ENCODE measurements at places on chromosomes 1 and 21. TPM values are rescaled to one million over a fixed set of nuclear protein-coding genes. Genes with fewer than 3 reads are reported as not detected.

Gene USP1
- 100 TPM for total RNA-seq

GRCh38 chr1:9194024-9194423 lies 40.5 kb upstream of the H6PD start:
- no peak for DNase-seq

Gene PDC
- not detected for total RNA-seq

- DNase-seq, result no peak
Measured at GRCh38 chr21:18340387-18340942, 63.1 kb downstream of the TMPRSS15 start.

DNA sequence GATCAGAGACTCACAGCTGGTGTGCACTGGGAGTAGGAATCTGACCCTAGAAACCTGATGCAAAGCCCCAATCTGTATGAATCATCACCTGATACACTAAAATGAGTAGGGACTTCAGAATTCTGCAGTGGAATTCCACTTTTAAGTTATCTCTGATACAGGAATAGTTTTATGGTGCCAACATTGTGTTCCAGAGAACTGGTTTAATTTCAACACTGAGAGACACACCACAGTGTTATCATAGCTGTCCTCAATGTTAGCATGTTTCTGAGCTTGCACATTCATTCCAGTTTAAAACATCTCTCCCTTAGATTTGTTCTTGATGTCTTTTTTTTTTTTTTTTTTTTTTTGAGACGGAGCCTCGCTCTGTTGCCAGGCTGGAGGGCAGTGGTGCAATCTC lies 7.1 kb downstream of the UTS2 start:
- no peak for DNase-seq

DNA sequence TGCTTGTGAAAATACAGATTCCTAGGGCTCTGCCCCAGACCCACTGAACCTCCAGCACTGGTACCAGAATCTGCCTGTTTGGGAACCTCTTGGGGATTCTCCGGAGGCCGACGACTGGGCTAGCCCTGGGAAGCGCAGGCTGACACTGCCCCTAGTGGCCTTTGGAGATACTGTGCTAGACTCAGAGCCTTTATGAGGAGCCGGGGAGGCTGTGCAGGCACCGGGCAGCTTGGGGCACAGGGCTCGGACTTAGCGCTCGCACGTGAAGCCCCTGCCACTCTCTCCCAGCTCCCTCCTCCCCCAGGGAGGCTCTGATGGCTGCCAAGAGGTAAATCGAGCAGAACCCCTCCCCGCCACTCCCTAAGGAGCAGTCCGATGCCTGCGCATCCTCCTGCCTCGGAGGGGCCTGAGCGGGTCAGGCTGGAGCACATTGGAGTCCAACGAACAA lies 144.6 kb upstream of the TNR start:
- DNase-seq, result peak; percentile 30

GRCh38 chr1:111769517-111770146 lies 13.9 kb downstream of the DDX20 start:
- peak; percentile 80 for DNase-seq

DNA sequence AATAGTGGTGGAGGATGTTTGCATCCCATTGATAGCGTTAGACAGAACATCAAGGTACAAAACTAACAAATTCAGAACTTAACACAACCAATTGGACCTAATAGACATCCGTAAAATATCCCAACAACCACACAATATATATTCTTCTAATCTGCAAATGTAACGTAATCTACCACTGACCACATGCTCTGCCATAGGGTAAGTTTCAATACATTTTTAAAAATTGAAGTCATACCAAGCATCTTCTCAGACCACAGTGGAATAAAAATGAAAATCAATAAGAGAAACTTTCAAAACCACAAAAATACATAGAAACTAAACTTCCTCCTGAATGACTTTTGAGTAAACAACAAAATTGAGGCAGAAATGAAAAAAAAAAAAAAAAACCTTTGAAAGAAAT lies 1087.5 kb downstream of the KCNT2 start:
- DNase-seq, result no peak

Gene GPATCH4
- 51.6 TPM for total RNA-seq

- no peak for DNase-seq
Measured at GRCh38 chr1:232170909-232171308, 459.0 kb downstream of the SIPA1L2 start.

GRCh38 chr1:204473400-204473965 lies 21.1 kb downstream of the PIK3C2B start:
- DNase-seq, result no peak

DNA sequence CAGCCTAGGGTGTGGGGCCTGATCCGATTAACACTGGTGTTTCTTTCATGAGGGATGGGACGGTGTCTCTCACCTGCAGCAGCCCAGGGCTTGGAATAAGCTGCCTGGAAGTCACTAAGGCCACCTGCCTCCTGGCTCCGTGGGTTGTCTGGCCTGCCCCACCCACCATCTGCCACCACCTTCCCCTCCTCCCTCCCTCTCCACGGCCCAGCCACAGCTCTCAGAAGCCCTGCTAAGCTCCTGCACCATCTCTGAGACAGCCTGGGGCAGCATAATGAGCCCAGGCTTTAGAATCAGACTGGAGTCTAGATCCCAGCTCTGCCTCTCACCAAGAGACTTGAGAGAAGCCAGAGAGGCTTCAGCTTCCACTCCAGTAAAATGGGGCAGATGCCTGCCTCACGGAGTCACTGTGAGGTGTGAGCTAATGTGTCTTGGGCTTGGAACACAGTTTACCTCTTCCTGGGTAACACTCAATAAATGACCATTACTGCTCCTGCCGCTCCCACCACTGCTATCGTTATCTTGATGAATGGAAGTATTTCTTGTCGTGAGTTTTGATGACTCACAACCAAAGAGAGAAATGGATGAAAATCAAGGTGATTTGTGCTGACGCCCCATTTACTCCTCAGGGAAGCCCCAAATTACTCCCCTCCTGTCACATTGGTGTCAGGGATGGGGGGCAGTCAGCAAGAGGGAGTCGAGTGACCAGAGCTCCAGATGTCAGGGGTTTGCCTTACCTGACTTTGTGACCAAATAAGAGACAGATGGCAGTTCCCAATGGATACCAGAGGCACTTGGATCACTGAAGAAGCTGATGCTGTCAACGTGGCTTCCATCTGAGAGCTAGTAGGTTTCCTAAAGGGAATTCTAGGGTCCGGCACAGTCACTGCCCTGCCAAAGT lies 23.5 kb upstream of the C1QA start:
- DNase-seq, result no peak

DNA sequence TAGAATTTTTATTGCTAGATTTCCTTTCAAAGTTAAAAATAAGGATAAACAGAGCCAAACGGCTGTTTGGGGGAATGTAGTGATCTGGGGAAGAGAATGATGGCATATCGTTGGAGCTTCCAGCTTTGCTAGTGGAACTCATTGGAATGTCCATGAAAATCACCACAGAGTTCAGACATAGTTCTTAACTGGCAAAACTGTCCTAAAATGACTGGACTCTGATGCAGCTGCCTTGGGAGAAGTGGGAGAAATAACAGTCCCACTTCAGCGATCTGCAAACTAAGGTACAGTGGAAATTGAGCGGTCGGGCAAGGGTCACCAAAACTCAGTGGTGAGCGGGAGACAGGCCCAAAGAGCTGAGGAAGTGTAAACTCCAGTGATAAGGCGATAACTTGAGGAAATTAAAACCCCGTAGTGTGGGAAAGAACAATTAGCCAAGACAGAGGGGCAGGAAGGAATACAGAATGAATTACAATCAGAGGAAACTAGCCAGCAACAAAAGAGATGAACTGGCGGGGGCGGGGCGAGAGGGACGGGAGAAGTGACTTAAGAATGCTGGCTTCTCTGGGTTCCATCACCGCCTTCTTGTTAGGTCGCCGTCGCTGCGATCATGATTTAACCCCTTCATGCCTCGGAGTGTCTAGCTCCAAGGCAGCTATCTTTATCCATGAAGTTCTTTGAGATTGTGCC lies 89.8 kb upstream of the ARHGAP29 start:
- DNase-seq, result no peak

Gene IGSF9
- not detected for total RNA-seq

- DNase-seq, result no peak
Measured at GRCh38 chr1:87678266-87678665, 349.6 kb downstream of the LMO4 start.

Measured in OCI-LY7 (cell line).